Testis (tissue), 5 donors: ENCODE measurements at places on chromosomes 3 and 15.
A peak's percentile ranks its signal among the peaks of the same experiment; 100 is the strongest.

- no peak for DNase-seq
Measured at GRCh38 chr3:49351521-49352011, 6.6 kb downstream of the GPX1 start.

- DNase-seq: no peak
Measured at GRCh38 chr3:24578951-24579421, 84.3 kb upstream of the THRB start.

- DNase-seq: peak; percentile 69
Measured at GRCh38 chr3:138434276-138434874, at the start of gene ESYT3. TSS of gene ESYT3 (plus strand) at chr3:138434616. CDS start at chr3:138434799, 183 bp downstream.

DNA sequence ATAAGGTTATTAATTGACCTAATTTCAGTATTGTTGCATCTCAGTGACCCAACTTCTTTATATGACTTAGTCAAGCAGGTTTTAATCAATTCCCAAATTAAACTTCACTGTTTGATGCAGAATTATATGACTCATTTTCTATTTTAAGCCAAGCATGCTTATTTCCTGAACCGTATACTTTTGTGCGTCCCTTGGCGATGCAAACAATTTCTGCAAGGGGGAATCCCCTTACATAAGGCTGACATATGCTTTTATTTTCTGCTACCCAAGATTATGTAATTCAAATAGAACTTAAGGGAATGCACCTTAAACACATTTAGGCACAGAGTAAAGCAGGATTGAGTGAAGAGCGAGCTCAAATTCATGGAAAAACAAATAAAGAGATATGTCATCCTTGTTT, 303.9 kb downstream of the PDCD6IP start:
- no peak for DNase-seq

DNA sequence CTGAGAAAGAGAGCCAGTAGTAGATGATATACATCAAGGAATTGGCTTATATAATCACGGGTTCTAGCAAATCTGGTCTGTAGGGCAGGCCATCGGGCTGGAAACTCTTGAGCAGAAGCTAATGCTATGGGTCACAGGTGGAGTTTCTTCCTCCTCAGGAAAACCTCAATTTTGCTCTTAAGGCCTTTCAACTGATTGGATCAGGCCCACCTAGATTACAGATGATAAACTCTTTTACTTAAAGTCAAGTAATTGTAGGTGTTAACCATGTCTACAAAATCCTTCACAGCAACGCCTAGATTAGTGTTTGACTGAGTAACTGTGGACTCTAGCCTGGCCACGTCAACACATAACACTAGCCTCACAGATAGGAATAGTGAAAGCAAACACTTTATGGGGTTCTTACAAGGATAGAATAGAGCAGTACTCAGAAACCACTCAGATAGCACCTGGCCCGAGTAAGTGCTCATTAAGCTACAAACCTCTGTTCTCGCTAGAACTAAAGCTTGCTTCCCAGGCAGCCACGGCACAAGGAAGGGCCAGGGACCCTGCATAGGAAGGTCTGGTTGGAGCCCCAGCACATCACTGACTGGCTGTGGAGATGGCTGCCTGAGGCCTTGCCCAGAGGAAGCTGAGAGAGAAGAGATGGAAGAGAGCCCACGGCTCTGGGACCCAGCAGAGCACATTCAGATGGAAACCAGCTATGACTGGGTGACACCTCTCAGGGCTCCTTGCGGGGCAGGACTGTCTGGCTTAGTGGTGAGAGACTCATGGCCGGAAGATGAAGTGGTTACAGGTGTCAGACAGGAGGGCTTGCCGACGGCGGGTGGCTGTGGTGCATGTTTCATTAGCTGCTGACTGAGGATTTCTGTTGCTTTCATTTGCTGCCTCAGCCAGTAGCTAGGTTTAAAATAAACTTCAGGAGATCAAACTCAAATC, 202.5 kb upstream of the TLE3 start:
- DNase-seq: no peak

DNA sequence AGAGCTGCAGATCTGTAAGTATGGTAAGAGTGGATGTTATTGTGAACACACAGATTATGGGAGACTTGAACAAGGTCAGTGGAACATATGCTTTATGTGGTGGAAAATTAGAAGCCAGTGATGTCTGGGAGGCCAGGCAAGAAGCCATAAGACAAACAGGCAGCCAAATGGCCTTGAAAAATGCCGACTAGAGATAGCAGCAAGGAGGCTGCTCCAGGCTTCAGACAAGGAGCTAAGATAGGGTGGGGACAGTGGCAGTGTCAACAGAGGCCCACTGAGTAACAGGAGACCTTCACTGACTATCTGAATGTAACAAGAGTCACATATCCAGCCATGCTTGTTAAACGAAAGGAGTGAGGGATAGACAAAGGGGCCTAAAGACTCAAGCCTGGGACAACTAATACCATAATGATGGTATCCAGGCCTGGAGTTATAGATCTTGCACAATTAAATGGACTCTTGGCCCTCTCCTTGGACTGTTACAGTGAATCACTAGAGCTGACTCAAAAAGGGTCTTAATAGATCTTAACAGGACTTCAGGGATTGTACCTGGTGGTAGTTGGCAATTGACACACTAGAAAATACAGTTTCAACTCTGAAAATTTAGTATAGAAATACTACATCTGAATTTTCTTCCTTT, 50.6 kb downstream of the CFAP20DC start:
- peak; percentile 50 for DNase-seq

GRCh38 chr3:72738752-72739530, 109.3 kb downstream of the SHQ1 start:
- peak; percentile 67 for DNase-seq

DNA sequence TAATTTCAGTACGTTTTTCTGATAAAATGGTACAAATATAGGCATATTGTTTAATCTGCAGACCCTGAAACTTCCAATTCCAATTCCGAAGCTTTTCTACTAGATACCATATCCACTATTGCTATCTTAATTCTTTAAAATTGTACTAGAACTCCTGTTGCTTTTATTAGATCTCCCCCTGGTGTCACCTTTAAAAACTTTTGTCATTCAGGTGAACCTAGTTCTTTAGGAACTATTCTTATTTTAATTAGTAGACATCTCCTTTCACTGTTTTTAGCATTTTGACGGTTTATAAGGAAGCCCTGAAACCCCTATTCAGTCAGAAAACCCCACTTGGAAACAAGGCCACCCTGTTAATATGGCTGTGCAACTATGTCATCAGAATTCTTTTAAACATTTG, 22.3 kb downstream of the C2CD4B start:
- no peak for DNase-seq

DNA sequence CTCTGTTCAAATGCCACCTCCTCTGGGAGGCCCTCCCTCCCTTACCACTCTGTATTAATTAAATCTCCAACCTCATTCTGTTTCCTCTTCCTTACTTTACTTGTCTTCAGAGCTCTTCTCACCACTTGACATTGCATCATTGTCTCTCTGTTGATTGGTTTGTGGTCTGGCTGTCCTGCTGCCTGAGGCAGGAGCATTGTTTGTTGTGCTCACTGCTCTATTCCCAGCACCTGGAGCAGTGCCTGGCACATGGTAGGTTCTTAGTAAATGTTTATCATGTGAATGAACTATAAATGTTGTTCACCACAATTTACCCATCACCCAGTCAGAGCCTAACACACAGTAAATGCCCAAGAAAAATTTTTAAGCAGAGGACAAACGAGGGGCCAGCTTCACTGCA, 6.7 kb upstream of the BFSP2 start:
- DNase-seq: no peak

DNA sequence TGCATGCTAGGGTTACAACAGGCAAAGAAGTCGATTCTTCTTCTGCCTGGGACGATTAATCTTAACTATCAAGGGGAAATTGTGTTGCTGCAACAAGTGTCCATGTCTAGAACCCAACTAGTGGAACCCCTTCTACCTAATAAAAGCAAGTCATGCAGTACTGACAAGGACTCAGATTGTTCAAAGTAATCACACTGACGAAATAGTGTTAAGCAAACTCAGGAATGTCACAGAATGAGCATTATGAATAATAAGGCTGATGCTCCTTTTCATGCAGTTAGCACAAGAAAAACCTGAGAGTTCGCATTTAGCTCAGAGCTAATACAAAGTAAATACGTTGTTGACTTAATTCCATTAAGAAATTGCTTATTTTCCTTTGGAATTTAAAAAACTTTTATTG, 47.5 kb upstream of the TRIM42 start:
- no peak for DNase-seq

GRCh38 chr3:126544596-126545281, 14.0 kb downstream of the C3orf22 start:
- peak; percentile 13 for DNase-seq

DNA sequence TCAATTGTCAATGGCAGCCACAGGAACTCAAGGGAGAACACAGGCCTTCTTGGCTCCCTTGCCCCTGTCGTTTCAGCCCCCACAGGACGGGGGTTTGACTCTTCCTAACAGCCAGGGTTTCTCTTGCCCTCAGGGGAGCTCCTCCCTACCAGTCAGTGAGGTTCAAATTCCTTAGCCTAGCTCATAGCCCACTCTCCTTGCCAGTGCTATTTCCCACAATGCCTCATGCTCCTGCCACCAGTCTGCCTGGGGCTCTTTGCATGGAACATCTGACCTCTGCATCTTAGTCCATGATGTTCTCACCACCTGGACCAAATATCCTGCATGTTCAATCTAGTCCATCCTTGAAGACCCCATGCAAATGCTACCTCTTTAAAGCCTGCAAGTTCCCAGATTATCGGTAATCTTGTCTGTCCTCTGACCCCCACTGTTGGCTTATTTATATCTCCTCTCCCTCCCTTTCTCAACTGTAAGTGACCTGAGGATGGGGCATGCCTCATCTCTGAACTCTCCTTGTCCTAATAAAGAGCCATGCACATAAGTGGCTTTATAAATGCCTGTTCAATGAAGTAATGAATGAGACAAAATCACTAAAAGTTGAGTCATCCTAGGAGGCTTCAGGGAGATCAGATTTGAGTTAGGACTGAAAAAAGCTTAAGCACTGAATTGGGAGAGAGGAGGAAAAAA, 78.0 kb downstream of the MYO1E start:
- no peak for DNase-seq

- DNase-seq: no peak
Measured at GRCh38 chr3:27095553-27096222, 273.5 kb downstream of the NEK10 start.

- DNase-seq: peak; percentile 43
Measured at GRCh38 chr3:126472277-126473006, 3.2 kb downstream of the ZXDC start.

- DNase-seq: no peak
Measured at GRCh38 chr3:20462723-20463122, 276.7 kb upstream of the SGO1 start.

GRCh38 chr3:72405943-72406566, 442.2 kb downstream of the SHQ1 start:
- DNase-seq: peak; percentile 42

GRCh38 chr3:178451799-178452198, 84.4 kb upstream of the KCNMB2 start:
- no peak for DNase-seq

DNA sequence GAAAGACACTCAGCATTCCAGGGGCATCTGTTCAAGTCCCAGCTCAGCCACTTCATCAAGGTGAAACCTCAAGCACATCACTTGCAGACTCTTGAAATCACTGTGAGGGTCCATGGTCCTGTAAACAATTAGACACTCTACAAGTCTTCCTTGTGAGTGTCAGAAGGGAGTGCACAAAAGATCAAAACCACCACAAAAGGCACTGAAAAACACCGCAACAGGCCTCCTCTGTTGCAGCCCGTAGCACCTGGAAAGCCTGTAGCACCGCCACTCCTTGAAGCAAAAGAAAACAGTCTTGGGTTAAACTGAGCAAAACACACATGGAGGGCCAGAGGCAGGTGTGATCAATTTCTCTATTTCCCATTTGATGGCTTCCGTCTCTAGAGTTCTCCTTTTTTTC, 63.8 kb upstream of the SNRK start:
- no peak for DNase-seq

DNA sequence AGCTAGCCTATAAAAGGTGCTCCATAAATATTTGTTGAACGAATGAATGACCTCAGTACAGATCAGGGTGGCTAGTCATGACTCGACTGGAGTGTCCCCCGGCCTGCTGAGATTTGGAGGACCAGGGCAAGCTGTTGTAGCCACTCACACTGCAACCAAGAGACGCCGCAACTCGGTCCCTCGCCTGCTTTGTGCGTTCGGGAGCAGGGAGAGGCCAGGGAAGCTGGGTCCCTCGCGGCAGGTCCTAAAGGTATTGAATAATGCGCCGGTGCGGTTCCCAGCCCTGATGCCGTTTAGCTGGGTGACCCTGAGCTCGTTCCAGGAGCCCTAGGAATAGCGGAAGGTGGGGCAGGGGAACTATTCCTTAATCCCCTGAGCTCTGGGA, 1.8 kb downstream of the IGDCC4 start:
- no peak for DNase-seq

GRCh38 chr3:36843065-36844051, 79.0 kb upstream of the DCLK3 start:
- DNase-seq: peak; percentile 20

DNA sequence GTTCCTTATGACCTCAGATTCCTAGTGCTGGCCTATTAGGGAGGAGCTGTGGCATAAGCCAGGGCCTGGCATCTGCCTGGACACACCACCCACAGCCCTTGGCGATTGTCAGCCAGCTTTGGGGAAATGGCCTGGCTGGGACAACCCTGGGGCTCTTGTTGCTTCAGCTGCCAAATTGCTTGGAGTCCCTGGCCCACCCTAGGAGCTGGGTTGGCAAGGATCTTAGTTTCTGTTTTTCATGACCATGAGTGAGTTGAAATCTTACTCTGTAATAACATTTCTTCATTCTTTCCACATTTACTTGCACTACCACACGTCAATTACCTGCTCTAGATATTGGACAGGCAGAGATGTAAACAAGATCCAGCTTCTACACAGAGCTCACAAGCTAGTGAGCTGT, 1.9 kb upstream of the MYZAP start:
- DNase-seq: no peak

DNA sequence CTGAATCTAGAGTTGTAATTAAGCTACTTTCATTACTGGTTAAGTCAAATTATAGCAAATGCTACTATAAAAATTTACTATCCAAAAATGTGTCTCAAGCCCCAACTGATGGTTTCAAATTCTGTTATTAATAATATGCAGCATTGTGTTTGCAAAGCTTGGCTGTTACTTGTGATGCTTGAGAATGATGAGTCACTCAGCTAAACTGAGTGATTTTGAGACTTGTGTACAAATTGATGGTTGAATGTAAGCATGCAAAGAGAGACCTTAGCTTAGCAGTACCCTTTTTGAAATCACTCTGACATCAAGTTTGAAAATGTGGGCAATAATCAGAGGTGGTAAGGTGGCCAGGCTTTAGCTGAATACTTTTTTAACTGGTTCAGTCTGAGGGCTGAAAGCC, 27.6 kb downstream of the OPA1 start:
- DNase-seq: no peak

DNA sequence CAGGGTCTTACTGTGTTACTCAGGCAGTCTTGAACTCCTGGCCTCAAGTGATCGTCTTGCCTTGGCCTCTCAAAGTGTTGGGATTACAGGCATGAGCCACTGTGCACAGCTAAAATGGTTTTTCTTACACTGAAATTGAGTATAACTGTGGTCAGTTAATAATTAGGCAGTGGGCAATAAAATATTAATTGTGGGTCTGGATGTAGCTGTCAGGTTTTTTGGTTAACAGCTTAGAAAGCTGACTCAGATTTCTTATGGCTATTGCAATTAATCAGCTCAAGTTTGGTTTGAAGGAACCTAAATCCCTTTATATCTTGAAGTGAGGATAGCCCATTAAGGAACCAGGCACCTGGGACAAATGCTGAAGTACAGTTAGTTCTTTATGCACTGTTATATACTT, 73.8 kb upstream of the LRRFIP2 start:
- DNase-seq: no peak
